ENCODE measurements at places on chromosomes 11 and 22.

DNA sequence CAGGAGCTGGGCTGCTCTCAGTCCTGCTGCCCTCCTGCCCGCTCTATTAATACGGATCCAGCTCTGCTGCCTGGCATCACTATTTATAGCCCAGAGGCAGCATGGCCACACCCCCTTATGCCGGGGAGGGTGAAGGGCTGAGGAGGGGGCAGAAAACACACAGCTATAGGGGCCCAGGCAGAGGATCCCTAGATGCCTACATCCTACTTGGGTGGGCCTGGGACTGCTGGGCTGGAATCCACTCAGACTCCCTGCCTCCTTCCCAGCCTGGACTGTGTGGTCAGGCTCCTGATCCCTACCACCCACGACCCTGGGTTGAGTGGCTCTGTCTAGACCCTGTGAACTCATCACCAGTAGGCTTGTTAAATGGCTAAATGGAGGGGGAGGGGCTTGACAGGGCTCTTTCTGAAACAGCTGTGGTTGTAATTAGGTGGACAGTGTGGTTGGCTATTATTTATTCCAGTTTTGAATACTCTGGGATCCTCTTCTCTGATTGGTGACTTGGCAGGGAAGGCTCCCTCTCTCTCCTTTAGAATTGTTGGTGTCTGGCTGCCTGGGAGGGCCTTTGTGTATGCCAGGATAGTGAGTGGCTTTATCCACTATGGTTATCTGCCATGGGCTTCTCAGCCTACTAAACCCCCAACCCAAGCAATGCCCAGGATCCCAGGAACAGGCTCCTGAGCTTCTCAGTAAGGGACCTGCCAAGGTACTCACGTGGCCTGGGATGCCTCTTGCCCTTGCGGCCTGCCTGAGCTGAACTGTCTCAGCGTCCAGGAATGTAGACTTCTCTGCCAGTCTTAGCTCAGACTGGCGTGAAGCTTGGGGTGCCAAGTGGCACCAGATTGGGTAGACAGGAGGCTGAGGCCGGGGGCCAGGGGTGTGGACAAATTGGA lies 15.2 kb downstream of the PHLDB1 start:
- DNase-seq = no peak

DNA sequence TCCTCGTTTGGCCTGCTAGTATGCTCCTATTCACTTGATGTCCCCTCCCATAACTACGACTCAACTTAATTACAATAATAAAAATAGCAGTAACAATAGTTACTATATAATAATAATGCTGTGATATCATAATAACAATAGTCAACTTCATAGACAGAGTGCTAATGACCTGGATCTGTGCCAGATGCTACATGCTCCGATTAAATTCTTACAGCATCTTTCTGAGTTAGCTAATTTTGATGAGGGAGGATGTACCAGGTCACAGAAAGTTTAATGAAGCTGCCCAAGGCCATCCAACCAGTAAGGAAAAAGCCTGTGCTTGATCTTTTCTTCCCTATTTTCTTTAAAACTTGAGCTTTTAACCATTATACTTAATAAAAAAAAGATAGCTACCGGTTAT lies 413.4 kb upstream of the LRRC4C start:
- DNase-seq = no peak

DNA sequence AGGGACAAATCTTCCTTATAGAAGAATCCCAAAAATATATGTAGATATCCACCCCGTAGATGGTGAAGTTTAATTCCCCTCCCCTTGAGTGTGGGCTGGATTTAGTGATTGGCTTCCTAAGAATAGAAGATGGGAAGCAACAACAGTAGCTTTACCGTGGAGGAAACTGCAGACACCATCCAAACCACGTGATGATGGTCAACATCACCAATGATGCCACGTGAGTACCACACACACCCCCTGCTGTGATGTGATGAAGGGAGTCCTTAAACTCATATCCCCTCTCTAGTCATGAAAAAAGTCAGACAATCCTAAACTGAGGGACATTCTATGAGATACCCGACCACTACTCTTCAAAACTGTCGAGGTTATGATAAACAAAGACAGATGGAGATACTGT lies 76.4 kb upstream of the SLC22A12 start:
- DNase-seq = no peak

DNA sequence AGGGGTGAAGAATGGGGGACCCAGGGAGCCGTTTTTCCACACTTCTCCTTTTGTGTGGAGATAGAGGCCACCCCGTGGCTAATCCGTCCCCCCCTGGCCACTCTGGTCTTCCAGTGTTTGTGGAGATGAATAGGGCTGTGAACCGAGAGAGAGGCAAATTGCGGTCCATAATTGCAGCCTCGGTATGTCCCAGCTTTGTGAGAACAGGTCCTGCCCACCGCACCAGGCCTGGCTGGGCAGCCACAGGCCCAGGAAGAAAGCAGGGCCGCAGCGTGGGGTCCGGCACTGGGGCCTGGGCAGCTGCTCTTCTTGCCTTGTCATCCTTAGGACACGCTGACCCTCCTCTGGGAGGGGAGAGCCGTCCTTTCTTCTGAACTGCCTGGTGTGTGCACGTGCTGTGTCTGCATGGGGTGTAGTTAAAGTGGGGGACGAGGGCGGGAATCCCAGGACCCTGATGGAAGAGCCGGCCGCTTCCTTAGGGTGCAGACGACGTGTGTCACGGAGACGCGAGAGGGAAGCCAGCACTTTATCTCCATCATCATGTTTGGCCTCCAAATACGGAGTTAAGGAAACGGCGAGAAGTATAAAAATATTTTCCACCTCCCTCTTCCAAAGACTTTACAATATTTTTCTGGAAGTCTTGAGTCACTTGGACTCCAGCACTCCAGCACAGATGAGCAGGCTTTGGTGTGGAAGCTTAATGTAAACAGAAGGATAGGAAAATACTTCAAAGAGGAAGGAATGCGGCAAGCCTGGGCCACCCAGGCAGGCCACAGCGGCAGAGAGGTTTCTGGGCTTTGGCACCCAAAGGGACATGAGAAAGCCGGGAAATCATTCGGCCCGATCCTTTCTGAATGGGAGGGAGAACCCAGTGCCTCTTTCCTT lies 1248.4 kb downstream of the BRD1 start:
- no peak for DNase-seq

GRCh38 chr11:8040921-8041285 lies 40.1 kb upstream of the TUB start:
- no peak for DNase-seq

DNA sequence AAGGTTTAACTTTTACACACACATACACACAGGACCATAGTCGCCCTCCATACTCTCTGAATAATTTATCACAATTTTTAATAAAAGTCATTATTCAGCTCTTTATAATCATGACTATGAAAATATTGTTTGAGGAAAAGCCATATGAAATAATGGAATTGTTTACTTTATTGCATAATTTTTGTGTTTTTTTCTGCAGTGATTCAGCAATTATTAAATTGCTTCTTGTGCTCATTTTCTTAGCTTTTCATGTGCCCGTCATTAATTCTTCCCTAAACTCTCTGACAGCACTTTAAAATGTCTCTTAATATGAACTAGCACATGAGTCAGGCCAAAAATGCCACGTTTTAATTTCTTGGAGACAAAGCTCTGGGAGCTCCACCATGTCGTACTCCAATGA lies 77.5 kb upstream of the ALX4 start:
- DNase-seq = no peak

DNA sequence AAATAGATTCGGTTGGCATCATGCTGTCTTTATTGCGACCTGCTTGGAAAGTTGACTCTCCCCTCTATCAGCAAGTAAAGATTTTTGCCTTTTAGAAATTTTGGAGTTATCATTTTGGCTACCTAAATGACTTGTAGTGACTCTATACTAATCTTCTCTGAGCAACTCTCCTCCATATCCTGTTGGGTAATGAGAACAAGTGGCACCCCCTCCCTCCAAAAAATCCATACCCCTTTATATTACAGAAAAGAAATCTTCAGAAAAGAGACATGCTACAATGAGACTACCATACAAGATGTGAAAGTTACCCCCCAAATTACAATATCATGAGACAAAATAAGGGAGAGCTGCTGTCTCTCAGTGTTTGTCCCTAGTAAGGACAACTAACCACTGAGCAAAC lies 1.2 kb downstream of the JAML start:
- no peak for DNase-seq

GRCh38 chr11:96096360-96096759 lies 172.5 kb upstream of the MTMR2 start:
- DNase-seq = no peak

DNA sequence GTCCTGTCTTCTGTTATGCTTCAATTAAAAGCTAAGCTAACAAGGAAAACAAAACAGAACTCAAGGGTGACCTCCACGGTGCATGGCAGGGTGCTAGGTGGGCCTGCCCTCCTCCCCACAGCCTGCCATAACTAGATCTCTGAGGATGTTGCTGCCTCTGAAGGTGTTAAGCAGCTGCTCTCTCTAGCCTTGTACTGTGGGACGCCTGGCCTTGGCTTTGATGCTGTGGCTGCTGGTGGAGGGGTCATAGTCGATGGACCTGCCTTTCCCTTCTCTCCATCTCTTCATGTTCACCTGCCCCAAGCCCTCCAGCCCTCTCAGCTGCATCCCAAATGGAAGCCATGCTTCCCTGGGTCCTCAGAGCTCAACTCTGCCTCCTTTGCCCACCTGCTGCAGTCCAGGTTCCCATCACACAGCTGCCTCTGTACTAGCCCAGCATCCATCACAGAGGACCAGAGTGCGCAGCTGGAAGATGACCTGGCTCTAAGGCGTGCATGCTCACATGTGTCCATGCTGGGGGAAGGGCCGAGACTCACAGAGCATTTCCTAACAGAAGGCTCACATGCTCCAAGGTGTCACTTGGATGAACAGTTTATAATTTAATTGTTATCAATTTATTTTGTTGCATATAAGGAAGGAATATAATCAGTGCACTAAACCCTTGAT lies 180.3 kb upstream of the E2F8 start:
- no peak for DNase-seq

DNA sequence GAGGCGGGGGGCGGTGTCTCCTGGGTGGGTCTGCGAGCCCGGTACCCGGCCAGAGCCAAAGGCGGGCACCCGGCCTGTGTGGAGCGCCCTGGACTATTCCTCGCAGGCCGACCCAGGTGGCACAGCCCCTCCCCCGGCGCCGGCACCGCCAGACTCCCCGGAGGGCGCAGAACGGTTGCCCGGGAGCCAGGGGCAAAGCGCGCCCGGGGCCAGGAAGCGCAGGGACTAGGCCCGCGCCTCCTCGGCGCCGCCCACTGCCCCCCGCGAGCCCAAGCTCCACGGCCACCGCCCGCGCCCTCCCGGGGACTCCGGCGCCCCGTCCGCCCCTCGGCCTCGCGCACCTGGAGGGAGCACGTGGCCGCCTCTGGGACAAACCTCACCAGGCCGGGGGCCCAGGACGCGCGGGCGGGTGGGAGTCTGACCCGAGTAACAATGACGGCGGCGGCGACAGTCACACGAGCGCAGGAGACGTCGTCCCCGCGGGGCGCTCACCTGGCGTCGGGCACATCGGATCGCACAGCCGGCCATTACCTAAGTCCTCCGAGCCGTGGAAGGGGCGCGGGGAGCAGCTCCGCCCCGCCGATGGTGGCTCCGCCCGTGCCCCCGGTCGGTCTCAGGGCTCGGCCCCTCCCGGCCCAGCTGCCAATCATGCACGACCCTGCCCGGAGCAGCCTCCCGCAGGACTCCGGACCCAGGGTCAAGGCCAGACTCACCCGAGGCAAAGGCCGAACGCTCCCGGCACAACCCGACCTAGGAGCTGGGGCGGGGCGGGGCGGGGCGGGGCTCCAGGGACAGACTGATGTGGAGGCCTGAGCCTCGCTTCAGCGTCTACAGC lies 7.4 kb downstream of the PLXNB2 start:
- no peak for DNase-seq

DNA sequence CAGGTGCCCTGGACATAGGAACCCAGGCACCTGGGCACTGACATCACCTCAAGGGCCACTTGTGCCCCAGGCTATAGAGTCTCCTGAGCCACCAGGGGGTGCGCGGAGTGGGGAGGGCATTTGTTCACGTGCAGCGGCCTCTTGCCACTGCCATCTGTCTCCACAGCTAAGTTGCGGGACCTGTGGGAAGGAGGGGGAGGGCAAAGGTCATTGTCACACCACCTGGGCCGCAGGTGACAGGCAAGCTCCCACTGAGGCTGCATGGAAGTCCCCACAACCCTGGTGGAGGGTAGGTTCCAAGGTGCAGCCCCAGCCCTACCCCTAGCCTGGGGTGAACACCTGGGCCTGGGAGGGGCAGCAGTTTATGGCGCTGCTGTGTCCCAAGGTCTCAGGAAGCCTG lies 79.5 kb downstream of the PIWIL3 start:
- no peak for DNase-seq

Data from stimulated activated CD4-positive, alpha-beta T cell treated with anti-CD3 and anti-CD28 coated beads, Interleukin-4, amount 100 ng/mL, for 4 hours (primary cell).